GM03348 (cell line): ENCODE measurements at places on chromosomes 11 and 22.
A peak's percentile ranks its signal among the peaks of the same experiment; 100 is the strongest.

GRCh38 chr11:18384157-18384641 lies 10.2 kb upstream of the LDHA start:
- peak; percentile 80 for DNase-seq

DNA sequence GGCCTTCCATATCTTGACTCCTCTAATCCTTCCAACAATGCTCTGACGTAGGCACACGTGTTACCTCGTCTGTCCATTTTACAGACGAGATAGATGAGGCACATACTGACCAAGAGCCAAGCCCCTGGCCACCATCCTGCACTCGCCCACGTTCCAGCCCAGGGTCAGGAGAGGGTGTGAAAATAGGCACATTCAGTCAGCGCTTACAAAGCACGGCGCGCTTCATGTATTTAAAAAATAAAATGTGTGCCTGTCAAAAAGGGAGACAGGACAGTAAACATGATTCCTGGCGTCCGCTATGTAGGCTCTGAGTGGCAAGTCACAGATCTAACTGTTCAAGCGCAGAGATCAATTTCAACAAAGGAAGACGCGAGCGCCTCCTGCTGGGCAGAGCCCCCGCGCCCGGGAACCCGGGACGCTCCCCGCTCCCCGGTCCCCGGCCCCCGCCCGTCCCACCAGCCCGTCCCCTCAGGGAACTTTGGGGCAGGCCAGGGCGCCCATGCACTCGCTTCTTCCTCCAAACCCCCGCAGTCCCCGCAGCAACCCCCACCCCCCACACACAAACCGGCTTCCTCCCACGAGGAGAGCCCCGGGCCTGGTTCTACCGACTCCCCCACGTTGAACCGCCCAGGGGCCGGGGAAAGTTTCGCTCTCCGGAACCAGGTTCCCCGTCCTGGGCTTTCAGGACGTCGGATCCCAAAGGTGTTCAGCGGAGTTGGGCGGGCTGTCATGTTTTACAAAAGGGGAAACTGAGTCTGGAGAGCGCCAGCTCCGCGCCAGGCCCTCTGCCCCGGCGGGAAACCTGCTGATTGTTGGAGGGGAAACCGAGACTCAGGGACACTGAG lies 10.4 kb upstream of the C1QTNF6 start:
- DNase-seq, result peak; percentile 92

DNA sequence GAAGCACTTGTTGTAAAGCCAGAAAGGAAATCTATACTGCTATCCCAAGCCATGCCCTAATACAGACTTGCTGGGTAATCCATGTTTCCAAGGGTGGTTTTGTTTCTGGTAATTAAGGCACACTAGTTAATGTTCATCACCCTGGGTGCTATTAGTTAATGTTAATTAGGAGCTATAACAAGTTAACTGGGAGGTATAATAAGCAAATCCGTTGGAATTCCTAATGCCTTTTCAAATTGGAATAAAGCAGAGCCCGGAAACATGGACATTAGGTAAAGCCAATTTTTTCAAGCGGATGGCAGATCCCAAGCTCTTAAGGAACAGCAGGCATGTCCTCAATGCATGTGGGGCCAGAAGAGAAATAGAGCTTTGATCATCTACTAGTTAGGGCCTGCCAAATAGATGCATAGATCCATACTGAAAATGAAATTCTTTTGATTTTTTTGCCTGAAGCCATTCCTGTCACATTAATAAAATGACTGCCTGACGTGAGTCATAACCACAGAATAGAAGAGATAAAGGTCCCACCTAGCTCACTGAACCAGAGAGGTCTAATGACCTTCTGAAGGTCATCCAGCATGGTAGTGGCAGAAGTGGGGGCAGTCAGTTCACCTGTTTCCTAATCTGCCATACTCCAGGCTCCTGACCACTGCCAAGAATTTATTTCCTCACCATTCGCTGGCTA lies 28.5 kb upstream of the CCDC34 start:
- no peak for DNase-seq

- DNase-seq, result no peak
Observed at GRCh38 chr22:45418056-45418769, 4.7 kb downstream of the RIBC2 start.

GRCh38 chr22:49727881-49728569 lies 99.6 kb downstream of the BRD1 start:
- no peak for DNase-seq

GRCh38 chr11:7977232-7977917 lies 9.8 kb upstream of the EIF3F start:
- DNase-seq, result peak; percentile 64

DNA sequence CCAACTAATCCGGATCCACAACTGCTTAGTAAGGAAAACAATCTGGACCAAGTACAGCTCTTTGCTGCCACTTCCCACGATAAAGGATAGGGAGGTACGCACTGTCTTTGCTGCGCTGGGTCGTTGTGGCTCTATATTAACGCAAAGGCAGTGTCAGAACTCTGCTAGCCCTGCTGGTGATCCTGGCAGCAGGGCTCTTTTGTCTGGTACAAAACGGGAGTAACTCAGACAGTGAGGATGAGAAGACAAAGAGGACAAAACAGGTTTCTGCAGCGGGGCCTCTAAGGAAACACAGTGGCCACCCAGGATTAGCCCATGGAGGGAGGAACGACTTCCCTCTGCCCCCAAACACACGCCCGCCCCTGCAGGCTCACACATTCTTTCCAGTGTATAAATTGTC lies 26.1 kb downstream of the GAL start:
- no peak for DNase-seq

GRCh38 chr11:45818961-45819605 lies 14.1 kb downstream of the SLC35C1 start:
- no peak for DNase-seq

- no peak for DNase-seq
Observed at GRCh38 chr22:49367041-49367697, 460.5 kb downstream of the BRD1 start.

- peak; percentile 87 for DNase-seq
Observed at GRCh38 chr11:79100093-79100910, 340.5 kb downstream of the TENM4 start.

DNA sequence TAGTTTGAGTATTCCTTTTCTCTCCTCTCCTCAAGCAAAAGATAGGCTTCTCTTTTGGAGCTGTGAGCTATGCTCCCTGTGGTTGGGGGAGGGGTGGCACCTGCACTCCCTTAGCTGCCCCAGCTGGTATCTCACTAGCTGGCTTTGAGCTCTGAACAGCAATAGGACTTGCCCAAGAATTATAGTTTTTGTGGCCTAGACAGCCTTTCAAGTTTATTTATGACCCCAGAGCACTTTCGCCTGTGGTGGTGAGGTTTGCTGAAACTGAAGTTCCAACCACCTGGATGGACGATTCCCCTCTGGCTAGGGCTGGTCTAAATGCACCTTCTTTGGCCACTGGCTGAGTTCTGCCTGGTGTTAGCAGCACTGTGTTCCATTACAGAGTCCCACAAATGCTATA lies 37.1 kb upstream of the SLC37A2 start:
- no peak for DNase-seq

DNA sequence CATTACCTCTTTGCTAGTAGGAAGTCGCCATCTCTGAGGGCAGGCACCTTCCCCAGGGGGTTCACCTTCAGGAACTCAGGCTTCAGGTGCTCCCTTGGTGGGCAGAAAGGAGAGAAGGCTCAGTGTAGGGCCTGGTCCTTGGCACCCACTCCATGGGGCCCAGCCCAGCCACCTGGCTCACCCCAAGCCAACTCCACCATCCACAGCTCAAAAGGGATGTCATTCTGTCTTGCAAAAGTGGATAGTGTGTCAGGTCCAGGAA lies 2.7 kb upstream of the GSTT4 start:
- no peak for DNase-seq

GRCh38 chr22:46465345-46465720 lies 72.1 kb downstream of the CELSR1 start:
- DNase-seq, result no peak

- no peak for DNase-seq
Observed at GRCh38 chr11:85809863-85810262, 1.1 kb downstream of the SYTL2 start.

GRCh38 chr11:81072273-81072672 lies 1631.4 kb upstream of the TENM4 start:
- no peak for DNase-seq

- no peak for DNase-seq
Observed at GRCh38 chr11:19663206-19663605, 49.4 kb upstream of the NAV2 start.

DNA sequence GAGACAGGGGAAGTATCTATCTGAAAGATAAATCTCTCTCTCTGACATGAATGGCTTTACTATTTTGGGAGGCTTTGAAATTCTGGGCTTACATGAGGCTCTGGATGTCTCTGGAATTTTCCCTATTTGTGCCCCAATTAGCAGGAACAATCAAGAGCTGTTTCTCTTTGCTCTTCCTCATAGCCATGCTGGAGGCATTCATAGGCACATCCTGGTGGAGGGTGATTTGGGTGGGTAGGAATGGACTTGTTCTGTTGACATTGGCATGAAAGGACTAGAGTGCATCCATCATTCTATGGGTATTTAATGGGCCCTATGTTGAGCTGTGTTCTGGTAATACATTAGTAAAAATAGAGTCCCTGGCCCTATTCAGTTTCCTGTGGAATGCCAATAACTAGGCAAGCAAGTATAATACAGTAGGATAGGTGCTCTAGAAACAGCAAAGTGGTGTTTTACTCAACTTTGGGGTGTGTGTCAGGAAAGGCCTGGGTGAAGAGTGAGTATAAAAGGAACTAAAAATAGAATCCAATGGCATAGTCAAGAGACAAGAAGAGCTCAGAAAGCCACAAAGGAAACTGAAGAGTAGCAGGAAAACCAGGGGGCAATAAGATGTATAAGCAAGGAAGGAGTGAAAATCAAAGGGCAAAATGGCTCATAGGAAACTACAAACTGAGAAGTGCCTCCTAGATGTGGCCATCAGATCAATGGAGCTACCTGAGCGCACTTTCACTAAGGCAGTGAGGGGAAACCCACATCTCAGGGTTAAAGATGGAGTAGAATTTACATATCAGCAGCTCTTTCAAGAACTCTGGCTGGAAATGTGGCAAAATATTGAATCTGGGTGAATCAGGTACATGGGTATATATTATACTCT lies 45.0 kb downstream of the CWC15 start:
- no peak for DNase-seq

GRCh38 chr11:26835611-26836010 lies 113.8 kb upstream of the SLC5A12 start:
- DNase-seq, result no peak

- no peak for DNase-seq
Observed at GRCh38 chr22:19785461-19786263, 25.1 kb downstream of the TBX1 start.

- DNase-seq, result no peak
Observed at GRCh38 chr11:2752204-2752770, 52.5 kb upstream of the KCNQ1OT1 start.

DNA sequence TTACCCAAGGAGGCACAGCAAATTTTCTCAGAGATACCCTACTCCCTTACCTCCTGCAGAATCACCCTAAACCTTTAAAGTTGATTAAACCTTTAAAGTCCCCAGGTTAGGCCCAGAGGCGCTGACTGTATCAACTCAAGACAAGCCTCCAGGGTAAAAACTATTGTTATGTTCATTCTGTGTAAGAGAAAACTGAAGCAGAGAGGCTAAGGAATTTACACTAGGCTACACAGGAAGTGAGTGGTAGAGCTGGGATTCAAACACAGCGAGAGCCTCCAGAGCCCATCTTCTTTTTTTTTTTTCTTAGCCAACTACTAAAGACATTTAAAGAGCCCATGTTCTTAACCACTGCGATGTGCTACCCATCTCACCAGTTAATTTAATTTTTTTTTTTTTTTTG lies 56.3 kb upstream of the GRK3 start:
- no peak for DNase-seq
